GM12878 (cell line): ENCODE measurements at places on chromosomes 7 and 10. TPM values are rescaled to one million over a fixed set of nuclear protein-coding genes. Genes with fewer than 3 reads are reported as not detected.
A peak's percentile ranks its signal among the peaks of the same experiment; 100 is the strongest.

- no peaks in the 10 kb centered on the region for H3K4me1 ChIP-seq
- no peaks in the 10 kb centered on the region for H3K27me3 ChIP-seq
- no peaks in the 10 kb centered on the region for H3K36me3 ChIP-seq
These were observed 42.8 kb downstream of the FOXL3 start for GRCh38 chr7:332646-333392.

Gene MYPN
- not detected in 2 replicates for total RNA-seq

- no peak overlapping the region for H3K4me3 ChIP-seq
- H3K27me3 ChIP-seq: no peaks in the 10 kb centered on the region
- H3K36me3 ChIP-seq: no peaks in the 10 kb centered on the region
- no peak for DNase-seq
These were observed 49.4 kb downstream of the VWC2 start for GRCh38 chr7:49822856-49823255.

GRCh38 chr7:108200326-108200725 is 70.2 kb upstream of the LAMB4 start:
- H3K4me1 ChIP-seq: peaks cover 3% of the 10 kb centered on the region; the same call in 1 of the 2 replicates
- no peaks in the 10 kb centered on the region for H3K36me3 ChIP-seq
- H3K27ac ChIP-seq: no peak overlapping the region
- H3K4me3 ChIP-seq: no peak overlapping the region
- no peak for DNase-seq

Gene MSMB
- not detected in 2 replicates for total RNA-seq

Gene IRF5
- 74.6 and 74.9 TPM in 2 replicates for total RNA-seq

- H3K36me3 ChIP-seq: no peaks in the 10 kb centered on the region
- DNase-seq: no peak
- H3K27me3 ChIP-seq: peaks cover 10% of the 10 kb centered on the region; the same call in 1 of the 2 replicates
- peak overlapping the region; percentile 62; the same call in 1 of the 2 replicates for H3K4me3 ChIP-seq
- H3K27ac ChIP-seq: no peak overlapping the region; the same call in 1 of the 2 replicates
- H3K4me1 ChIP-seq: peaks cover 34% of the 10 kb centered on the region
These were observed 54.3 kb upstream of the KDM7A start for GRCh38 chr7:140230861-140231770.

Gene AQP1
- total RNA-seq: 0.64 and 0.72 TPM in 2 replicates

Gene ZC3HAV1
- 49.4 and 55.3 TPM in 2 replicates for total RNA-seq

DNA sequence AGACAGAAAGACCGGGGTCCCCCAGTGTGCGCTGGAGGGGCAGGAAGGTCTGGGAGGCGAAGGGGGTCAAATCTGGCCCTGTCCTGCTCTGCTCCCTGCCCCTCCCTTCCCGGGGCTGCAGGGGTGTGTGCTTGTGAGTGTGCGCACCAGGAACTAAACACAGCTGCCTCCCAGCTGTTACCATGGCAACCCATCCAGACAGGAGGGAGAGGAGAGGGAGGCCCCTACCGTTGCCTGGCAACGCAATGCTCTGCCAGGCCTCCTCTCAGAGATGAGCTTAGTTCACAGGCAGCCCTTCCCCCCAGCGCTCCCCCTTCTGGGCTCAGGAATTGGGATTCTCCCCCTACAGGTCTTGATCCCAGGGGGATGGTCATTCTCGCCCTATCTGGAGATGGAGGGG is 6.1 kb downstream of the NYAP1 start:
- no peak overlapping the region for H3K27ac ChIP-seq
- no peaks in the 10 kb centered on the region for H3K36me3 ChIP-seq
- H3K4me1 ChIP-seq: 0 out of 2 replicates have a peak, but pooled peaks cover 4% of the 10 kb centered on the region
- no peak overlapping the region for H3K4me3 ChIP-seq

Gene AASS
- 0.35 and 0.54 TPM in 2 replicates for total RNA-seq

DNA sequence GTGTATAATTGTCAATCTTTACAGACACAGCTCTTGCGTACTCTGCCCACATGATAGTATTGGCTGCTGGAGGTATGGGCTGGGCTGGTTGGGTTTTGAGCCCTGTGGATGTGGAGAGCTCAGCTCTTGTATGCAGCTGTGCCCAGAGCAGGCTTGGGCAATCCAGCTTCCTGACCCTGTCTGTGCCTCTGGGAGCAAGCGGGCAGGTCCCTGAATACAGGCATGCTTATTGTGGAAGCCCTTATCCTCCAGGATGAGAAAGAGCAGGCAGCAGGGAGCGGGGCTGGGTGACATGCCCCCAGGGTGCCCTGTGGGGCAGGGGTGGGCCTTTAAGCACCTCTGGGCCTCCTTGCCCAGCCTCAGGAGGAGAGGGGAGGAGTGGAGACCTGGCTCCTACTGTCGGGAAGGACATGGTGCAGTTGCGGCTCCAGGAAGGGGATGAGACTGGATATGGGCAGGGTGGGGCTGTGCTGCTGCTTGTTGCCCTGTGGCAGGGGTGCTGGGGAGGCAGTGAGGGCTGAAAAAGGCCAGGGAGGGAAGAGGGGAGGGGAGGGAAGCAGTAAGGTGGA is 32.7 kb upstream of the SH2D4B start:
- H3K27ac ChIP-seq: no peak overlapping the region
- H3K4me1 ChIP-seq: peaks cover 24% of the 10 kb centered on the region
- peaks cover 20% of the 10 kb centered on the region for H3K36me3 ChIP-seq
- no peaks in the 10 kb centered on the region for H3K27me3 ChIP-seq
- DNase-seq: no peak
- no peak overlapping the region for H3K4me3 ChIP-seq

DNA sequence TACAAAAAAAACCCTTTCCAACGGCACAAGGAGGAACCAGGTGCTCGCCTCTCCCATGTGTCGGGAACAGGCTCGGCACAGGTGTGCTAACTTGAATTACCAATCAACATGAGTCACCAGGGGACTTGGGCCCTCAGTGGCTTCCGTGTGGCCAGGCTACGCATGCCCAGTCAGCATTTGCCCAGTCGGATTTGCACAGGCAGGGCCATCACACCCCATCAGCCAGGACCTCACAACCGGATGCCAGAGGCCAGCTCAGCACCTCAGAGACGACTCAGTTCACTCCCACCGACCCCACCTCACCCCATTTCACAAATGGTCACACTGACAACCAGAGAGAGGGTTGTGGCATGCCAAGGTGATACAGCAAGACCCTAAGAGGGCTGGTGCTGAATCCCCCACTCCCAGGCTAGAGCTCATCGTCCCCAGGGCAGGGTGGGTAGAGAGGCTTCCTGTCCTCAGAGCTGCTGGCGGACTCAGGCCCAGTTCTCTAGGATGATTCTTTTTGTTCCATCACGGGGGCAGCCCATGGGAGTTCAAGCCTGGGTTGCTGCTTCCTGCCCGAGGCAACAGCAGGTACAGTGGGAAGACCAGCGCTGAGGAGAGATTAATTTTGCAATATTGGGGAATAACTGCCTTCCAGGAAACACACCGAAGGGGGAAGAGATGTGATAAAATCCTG is 13.6 kb downstream of the ANXA11 start:
- peaks cover 30% of the 10 kb centered on the region for H3K4me1 ChIP-seq
- DNase-seq: no peak
- H3K27ac ChIP-seq: no peak overlapping the region
- no peak overlapping the region for H3K4me3 ChIP-seq

Gene NPFFR1
- total RNA-seq: not detected in 2 replicates

GRCh38 chr7:859359-860030 is 16.9 kb upstream of the GET4 start:
- DNase-seq: no peak
- H3K36me3 ChIP-seq: peaks cover 53% of the 10 kb centered on the region
- no peak overlapping the region for H3K4me3 ChIP-seq
- no peak overlapping the region for H3K27ac ChIP-seq
- no peaks in the 10 kb centered on the region for H3K4me1 ChIP-seq

Gene GAD2
- not detected in 2 replicates for total RNA-seq

- DNase-seq: no peak
- H3K36me3 ChIP-seq: no peaks in the 10 kb centered on the region
- H3K4me1 ChIP-seq: peaks cover 6% of the 10 kb centered on the region
- H3K27me3 ChIP-seq: 0 out of 2 replicates have a peak, but pooled peaks cover 3% of the 10 kb centered on the region
- no peak overlapping the region for H3K27ac ChIP-seq
These were observed 21.8 kb upstream of the EIF5AL1 start for GRCh38 chr10:79490400-79491142.

GRCh38 chr7:157544980-157545680 is 208.3 kb downstream of the DNAJB6 start:
- H3K27ac ChIP-seq: no peak overlapping the region
- H3K27me3 ChIP-seq: no peaks in the 10 kb centered on the region
- H3K4me3 ChIP-seq: no peak overlapping the region
- no peaks in the 10 kb centered on the region for H3K4me1 ChIP-seq
- H3K36me3 ChIP-seq: no peaks in the 10 kb centered on the region

Gene GNGT1
- total RNA-seq: not detected in 2 replicates

GRCh38 chr10:122286867-122287266 is 15.8 kb downstream of the BTBD16 start:
- no peak overlapping the region for H3K4me3 ChIP-seq
- DNase-seq: no peak
- H3K27me3 ChIP-seq: peaks cover 1% of the 10 kb centered on the region; the same call in 1 of the 2 replicates
- no peaks in the 10 kb centered on the region for H3K36me3 ChIP-seq
- H3K4me1 ChIP-seq: no peaks in the 10 kb centered on the region

Gene SPAM1
- total RNA-seq: not detected in 2 replicates

Gene AMZ1
- total RNA-seq: 1.2 and 1.4 TPM in 2 replicates

Gene SDHAF3
- total RNA-seq: 25.0 and 29.3 TPM in 2 replicates
